ENCODE measurements at places on chromosomes 2 and 18.

GRCh38 chr2:145124085-145124484 lies 604.2 kb upstream of the ZEB2 start:
- DNase-seq = no peak

GRCh38 chr2:48779019-48779716 lies 23.6 kb upstream of the LHCGR start:
- no peak for DNase-seq

DNA sequence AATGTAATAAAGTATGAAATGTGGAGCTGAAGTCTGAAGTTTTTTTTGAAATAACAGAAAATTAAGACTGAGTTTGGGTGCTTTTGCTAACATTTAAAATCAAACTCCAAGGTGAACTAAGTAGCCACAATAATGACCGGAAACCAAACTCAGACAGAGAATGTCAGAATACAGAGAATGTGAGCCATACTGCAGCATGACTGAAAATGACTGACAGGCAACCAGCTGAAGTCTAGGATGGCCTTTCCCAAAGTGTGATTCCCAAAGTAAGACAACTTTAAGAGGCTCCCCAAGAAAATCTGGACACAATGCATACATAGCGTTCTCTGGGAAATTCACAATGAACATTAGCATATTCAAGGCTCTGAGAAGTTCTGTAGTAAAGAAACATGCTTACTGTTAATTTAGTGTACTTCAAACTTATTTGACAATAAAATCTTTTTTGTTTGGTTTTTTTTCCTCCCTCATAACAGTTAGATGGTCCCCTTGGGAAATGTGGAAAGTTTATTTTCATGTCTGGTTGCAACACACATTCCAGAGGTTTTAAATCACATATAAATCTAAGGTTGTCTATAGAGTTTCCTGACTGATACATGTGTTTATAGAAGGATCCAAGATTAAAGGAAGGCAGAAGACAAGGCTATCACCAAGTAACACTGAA lies 28.6 kb downstream of the PLA2R1 start:
- DNase-seq = no peak

DNA sequence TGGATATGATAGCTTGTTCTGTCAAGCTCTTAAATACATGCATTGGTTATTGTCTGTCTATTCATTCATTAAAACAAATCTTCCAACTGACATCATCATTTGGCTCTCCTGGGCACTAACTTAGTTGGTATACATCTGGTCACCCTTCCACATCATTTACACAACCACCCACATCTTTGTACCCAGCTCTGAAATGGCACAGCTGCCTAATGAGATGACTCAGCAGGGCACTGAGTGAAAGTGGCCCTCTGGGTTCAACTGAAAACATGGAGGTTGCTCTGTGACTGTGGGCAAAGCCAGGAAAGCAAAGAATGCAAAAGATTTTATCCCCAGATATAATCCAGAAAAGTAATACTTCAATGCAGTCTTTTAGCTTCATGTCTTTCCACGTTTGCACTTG lies 234.0 kb upstream of the MAP2 start:
- no peak for DNase-seq

DNA sequence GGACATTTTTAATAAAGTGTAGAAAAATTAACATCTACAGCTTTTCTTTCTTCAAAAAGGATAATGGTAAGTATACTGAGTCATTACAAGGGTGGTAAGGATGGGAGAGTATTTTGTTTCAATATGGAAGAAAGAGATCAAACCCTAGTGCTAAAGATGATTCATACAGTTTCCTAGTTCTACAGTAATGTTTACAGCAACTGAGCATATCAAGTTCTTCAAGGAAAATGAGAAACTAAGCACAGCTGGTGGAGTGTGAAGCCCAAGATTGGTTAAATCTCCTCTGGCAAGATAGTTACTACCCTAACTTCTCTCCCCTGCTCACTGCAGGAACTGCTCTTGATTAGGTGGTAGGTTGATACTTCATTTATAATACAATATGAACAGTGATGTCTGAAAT lies 467.5 kb downstream of the XIRP2 start:
- no peak for DNase-seq

GRCh38 chr2:105114551-105114950 lies 76.7 kb downstream of the MRPS9 start:
- DNase-seq = no peak

- DNase-seq = no peak
Measured at GRCh38 chr2:96957244-96957643, 29.1 kb downstream of the FAM178B start.
